AG04449 (cell line): ENCODE measurements at places on chromosomes 1 and 21.

- DNase-seq = no peak
Measured at GRCh38 chr1:57991289-57991688, 555.2 kb downstream of the OMA1 start.

DNA sequence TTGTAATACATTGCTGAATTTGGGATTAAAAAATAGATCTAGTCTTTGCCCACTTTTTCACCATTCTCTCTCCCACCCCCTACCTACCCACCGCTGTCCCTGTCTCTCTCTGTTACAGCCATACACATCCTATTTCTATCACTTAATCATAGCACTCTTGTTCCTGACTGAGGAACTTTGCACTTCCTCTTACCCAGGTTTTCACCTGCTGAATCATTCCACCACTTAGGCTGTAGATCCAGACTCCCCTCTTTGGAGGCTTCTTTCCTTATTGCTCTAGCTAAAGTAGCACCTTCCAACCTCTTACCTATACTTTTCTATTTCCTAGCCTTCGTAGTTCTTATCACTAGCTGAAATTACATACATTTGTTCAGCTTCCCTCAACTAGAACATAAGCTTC is 59.6 kb downstream of the ATP6V1G3 start:
- no peak for DNase-seq

GRCh38 chr1:228961511-228961910 is 226.2 kb downstream of the RHOU start:
- no peak for DNase-seq

- DNase-seq = no peak
Measured at GRCh38 chr1:160618327-160618726, 28.5 kb downstream of the SLAMF1 start.

DNA sequence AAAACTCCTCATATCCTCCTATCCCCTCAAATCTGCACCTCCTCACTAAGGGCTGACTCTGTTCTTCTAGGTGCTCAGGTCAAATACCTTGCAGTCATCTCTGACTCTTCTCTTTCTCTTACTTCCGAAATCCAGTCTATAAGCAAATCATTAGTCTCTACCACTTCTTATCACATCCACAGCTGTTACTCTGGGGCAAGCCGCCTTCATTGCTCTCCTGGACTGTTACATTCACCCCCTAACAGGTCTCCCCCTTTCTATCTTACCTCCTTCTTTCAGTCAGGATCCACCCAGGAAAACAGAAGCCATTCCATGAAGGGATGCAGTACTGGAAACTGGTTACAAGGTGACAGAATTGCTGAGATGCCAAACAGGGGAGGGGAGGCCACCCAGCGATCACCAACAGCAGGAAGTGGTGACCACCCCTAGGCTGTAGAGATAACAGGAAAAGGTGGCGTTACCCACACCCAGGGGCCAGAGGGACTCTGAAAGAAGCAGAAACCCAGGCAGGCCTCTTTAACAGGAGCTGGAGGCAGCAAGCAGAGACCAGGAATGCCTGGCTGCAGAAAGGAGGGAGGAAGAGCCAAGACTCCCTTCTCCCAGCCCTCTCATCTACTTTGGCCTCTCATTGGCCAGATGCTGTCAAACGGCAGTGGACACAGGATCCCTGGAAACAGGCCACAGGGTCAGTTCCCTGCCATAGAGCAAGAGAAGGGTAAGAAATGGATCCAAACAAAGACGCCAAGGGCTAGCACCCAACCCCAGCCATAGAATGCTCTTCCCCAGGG is 55.5 kb upstream of the FOXO6 start:
- no peak for DNase-seq

- DNase-seq = no peak
Measured at GRCh38 chr1:24393892-24394291, 19.7 kb downstream of the STPG1 start.

DNA sequence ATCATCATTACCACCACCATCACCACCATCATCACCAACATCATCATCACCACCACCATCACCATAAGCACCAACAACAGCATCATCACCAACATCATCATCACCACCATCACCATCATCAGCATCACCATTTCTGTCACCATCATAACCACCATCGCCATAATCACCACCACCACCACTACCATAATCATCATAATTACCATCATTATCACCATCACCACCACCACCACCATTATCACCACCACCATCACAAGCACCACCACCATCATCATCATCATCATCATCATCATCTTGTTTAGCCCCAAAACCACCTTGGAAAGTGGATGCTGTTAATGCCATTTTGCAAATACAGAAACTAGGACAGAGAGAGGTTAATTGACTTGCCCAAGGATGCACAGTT is 22.5 kb downstream of the CAMK2N1 start:
- DNase-seq = no peak

DNA sequence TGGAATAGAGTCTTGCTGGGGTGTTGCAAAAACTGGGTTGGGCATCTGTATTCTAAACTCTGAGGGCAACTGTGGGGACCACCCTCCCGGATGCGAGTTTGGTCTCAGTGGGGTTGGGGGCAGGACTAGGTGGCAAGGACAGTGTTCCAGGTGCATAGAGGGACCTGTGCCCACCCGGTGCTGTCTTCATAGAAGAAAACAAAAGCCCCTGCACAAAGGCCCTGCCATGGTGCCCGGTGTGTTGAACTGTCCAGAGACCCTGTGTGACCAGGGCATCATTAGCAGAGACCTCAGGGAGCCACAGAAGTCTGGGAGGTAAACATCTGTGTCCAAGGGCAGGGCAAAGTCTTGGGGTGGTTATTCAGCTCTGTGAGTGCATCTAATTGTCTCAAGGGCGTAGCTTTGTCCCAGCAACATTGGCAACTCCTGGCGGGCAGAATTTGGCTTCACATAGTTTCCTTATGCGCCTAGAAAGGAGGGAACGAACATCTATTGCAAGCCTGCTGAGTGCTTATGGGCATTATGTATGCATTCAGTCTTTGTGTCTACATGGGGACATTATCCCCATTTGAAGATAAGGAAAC is 72.2 kb upstream of the IFFO2 start:
- DNase-seq = no peak

- no peak for DNase-seq
Measured at GRCh38 chr1:244211559-244211944, 160.5 kb downstream of the ZBTB18 start.

GRCh38 chr1:218869276-218869675 is 304.4 kb upstream of the LYPLAL1 start:
- DNase-seq = no peak

- no peak for DNase-seq
Measured at GRCh38 chr1:11204396-11205190, 15.4 kb downstream of the ANGPTL7 start.

GRCh38 chr1:67880056-67880601 is 46.9 kb upstream of the GNG12 start:
- DNase-seq = no peak

DNA sequence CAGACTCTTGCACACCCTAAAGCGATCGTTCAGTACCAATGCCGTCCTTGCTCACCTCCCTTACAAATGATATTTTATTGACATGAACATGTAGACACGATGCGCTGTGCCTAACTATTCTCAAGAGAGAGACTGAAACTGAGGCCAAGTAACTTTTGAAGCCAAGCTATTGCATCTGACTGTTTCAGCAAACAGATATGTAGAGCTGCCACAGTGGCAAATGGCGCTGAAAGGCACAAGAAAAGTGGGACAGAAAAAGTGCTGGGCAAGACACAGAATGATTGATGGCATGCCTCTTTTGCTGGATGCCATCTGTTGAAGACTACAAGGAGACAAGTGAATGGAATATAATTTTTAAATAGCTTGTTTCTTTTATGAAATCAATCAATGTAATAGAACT is 1157.2 kb upstream of the ADGRL4 start:
- no peak for DNase-seq

- no peak for DNase-seq
Measured at GRCh38 chr1:17588048-17588871, 48.8 kb downstream of the ARHGEF10L start.

DNA sequence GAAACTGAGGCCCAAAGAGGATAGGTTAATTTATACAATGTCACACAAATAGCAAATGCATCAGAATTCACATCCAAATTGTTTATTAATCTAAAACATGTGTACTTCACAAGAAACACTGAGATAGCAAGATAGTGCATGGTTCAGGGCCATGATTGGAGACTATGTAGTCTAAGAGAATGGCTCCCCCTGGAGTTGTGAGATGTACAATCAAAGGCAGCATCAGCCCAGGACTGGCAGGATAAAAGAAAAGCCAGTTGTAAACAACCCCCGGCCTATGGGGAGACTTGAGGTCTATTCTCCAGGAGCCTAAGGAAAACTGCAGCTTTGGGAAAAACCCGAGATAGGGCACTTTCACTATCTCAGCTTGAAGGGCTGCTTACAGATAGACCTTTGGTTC is 511.0 kb downstream of the OMA1 start:
- no peak for DNase-seq

DNA sequence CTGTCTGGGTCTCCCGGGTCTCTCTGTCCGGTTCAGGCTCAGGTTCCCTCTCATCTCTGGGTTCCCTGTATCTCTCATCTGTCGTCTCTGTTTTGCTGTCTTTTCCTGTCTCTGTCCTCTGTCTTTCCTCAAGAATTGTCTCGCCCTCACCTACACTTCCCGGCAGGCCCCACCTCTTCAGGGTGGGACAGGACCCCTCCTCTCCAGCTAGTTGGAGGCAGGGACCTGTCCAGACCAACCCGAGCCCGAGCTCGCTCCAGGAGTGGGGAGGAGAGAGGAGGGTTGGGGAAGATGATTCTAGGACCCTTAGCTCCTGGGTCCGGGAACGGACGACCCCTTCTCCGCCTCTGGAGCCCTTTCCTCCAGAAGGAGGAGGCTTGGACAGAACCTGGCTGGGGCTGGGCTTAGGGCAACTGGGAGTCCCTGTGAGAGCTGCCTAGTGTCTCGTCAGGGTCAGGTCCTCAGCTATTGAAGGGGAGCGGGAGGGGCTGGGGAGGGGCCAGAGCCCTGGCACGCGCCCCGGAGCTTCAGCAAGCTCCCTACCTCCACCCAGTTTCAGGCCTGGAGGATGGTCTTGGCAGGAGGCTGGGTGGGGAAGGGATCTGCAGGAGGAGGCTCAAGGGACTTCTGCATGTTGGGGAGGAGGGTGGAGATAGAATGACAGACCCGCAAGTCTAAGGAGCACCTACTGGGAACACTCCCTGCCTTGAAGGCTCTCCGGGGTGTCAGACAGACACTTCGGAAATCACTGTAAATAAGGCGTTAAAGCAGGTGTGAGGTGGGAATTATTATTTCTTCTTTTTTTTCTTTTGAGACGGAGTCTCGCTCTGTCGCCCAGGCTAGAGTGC is 26.3 kb upstream of the EPB41 start:
- DNase-seq = no peak

GRCh38 chr1:228144193-228144992 is 4.3 kb downstream of the GUK1 start:
- no peak for DNase-seq

DNA sequence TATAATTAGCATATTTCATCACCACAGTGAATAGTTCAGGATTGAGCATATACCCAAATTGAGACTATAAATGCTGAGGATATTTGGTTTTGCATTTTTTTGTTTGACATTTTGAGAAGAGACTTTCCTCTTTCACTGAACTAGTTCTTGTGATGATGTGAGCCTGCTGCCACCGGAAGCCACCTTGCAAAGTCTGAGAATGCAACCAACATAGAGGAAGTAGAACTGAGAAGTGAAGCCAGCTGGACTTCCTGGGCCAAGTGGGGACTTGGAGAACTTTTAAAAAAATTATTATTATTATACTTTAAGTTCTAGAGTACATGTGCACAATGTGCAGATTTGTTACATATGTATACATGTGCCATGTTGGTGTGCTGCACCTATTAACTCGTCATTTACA is 102.3 kb downstream of the RPE65 start:
- no peak for DNase-seq

- no peak for DNase-seq
Measured at GRCh38 chr1:27192039-27192529, 37.2 kb upstream of the SLC9A1 start.

DNA sequence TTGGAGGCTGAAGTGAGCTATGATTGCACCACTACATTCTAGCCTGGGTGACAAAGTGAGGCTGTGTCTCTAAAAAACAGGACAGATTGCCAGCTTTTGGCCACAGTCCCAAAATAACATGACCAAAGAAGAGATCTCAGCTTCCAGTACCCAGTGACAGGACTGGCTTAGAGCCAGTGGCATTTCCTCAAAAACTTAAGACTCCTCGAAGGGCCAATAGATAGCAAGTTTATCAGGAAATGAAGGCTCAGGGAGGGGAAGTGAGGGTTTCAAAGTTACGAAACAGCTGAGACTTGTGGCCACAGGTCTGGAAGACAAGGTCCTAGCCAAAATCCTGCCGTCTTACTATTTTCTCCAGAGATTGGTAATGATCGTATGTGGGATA is 6.3 kb upstream of the TMEM39B start:
- DNase-seq = no peak

GRCh38 chr1:157580179-157580827 is 17.6 kb downstream of the FCRL4 start:
- DNase-seq = peak; percentile 4

DNA sequence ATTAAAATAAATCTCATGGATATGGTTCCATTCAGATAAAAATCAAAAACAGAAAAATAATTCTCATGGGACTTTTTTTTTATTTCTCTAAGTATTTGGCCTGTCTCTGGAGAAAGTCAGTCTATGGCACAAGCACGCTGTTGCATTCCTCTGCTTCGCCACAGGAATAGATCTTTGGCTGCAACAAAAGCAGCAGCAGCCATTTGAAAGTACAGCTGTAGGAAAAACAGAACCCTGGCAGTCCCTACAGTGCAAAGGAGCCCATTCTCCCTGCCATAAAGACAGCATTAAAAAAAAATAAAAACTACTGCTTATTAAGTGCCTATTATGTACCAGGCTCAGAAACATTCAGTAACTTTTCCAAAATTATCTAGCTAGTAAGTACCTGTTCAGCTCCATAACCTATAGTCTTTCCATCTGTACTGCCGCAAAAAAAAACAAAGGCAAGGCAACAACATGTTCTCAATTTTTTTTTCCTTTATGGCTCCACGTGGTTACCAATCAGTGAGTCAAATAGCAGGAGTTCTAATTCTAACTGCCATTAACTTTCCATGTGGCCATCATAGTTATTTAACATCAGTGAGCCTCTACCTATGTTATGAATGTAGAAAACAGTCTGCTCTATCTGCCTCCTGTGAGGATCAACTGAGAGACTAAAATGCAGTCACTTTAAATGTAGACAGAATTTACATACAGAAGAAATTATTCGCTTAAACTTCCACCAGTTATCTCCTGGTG is 22.7 kb downstream of the SLC35D1 start:
- no peak for DNase-seq

DNA sequence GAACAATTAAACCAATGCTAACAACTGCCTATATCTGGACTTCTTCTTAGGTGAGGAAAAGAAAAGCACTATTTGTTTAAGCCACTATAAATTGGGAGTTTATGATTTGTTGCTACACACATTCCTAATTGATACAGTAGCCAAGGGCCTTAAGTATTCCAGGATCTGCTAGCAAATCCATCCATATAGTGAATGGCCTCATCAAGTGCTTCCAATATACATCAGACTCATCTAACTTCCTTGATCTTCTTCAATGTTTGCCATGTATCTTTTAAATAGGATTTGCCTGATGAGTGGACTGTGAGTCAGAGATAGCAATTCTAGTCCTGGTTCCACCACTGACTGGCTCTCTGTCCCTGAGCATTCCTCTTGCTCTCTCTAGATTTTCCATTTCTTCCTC is 430.2 kb downstream of the OMA1 start:
- DNase-seq = no peak
